Kidney (tissue), 22 donors: ENCODE measurements at places on chromosomes 2 and 18.

GRCh38 chr2:143259368-143259958, 130.2 kb downstream of the ARHGAP15 start:
- peak; percentile 81 for DNase-seq

GRCh38 chr18:72412927-72413326, 131.2 kb downstream of the CBLN2 start:
- no peak for DNase-seq

- DNase-seq: peak; percentile 80
Measured at GRCh38 chr18:24726727-24727492, 266.5 kb downstream of the HRH4 start.

- DNase-seq: no peak
Measured at GRCh38 chr2:65453916-65454315, 21.5 kb upstream of the SPRED2 start.

DNA sequence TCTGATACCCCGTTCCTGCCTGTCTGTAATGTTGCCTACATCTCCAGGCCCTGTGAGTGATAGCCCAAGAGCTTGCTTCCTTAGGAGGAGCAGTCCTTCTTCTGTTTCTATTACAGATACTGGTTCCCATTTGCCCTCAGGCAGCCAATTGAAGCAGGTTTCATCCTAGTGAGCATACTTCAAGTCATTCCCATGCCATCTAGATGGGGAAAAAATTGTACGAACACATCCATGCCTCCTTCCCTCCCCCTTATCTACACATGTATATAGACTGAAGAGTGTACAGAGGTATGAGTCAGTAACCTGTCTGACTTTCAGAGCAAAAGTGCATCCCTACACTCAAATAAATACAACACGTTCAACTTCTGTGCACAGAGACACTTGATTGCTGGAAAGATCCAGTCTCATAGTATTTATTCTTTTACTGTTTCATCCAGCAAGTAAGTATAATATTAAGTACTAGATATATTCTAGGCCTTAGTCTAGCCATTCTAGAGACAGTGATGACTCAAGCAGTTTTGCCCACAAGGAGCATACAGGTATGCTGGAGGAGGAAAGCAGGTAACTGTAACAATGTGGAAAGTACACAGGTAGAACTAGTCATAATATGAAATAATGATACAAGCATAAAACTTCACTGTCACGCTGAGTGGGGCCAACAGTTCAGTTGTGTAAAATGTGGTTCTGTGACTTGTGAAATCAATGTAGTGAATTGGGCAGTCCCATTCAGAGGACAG, 153.4 kb downstream of the MGAT5 start:
- no peak for DNase-seq

GRCh38 chr18:59189746-59190145, 30.2 kb upstream of the GRP start:
- no peak for DNase-seq

- DNase-seq: no peak
Measured at GRCh38 chr2:94622113-94622618, 249.1 kb upstream of the TEKT4 start.

- DNase-seq: no peak
Measured at GRCh38 chr2:215395687-215396460, 40.0 kb downstream of the FN1 start.

GRCh38 chr2:66036948-66037347, 398.0 kb upstream of the MEIS1 start:
- DNase-seq: no peak

DNA sequence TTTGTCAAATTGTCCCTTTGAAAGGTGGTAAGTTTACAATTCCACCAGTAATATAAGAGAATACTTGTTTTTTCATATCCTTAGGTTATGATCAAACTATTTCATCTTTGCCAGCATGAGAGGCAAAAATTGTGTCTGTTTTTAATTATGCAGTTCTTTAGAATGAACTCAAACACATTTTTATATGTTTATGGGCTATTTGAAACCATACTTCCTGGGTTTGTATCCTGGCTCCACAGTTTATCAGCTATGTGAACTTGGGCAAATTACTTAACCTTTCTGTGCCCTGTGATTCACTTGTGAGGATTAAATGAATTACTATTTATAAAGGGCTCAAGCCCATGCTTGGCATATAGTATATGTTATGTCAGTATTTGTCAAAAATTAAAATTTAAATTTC, 109.4 kb downstream of the TANC1 start:
- no peak for DNase-seq

- no peak for DNase-seq
Measured at GRCh38 chr2:39153312-39153711, 32.5 kb upstream of the SOS1 start.

- DNase-seq: no peak
Measured at GRCh38 chr2:155035308-155035707, 336.8 kb downstream of the KCNJ3 start.

GRCh38 chr2:174561972-174562370, 35.6 kb downstream of the WIPF1 start:
- DNase-seq: no peak

DNA sequence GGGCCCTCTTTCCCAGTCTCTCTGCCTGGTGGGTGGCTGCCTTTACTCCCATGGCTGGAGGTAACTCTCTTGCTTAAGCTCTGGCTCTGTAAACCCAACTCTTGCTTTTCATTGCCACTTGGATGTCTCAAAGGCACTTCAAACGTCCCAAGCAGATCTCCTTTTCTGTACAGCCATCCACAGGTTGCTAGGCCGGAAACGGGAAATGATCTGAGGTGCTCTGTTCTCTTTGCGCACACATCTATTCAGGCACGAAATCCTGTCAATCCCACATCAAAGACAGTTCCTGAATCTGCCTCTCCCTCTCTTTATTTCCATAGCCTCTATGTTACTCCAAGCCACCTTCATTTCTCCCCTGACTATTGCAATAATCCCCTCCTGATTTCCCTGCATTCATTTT, 87.4 kb downstream of the AOX1 start:
- DNase-seq: no peak

GRCh38 chr2:152097801-152098495, 896 bp downstream of the CACNB4 start:
- DNase-seq: peak; percentile 48

DNA sequence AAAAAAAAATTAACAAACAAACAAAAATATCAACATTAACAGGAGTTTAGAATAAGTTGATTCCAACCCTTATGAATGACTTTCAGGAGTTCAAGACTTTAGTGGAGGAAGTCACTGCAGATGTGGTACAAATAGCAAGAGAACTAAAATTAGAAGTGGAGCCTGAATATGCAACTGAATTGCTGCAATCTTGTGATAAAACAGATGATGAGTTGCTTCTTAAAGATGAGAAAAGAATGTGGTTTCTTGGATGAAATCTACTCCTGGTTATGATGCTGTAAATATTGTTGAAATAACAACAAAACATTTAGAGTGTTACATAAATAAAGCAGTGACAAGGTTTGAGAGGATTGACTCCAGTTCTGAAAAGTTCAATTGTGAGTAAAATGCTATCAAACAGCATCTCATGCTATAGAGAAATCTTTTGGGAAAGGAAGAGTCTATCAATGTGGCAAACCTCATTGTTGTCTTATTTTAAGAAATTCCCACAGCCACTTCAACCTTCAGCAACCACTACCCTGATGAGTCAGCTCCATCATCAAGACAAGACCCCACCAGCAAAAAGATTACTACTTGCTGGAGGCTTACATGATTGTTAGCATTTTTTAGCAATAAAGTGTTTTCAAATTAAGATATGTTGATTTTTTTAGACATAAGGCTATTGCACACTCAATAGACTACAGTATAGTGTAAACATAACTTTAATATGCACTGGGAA, 42.7 kb upstream of the TAF4B start:
- no peak for DNase-seq

DNA sequence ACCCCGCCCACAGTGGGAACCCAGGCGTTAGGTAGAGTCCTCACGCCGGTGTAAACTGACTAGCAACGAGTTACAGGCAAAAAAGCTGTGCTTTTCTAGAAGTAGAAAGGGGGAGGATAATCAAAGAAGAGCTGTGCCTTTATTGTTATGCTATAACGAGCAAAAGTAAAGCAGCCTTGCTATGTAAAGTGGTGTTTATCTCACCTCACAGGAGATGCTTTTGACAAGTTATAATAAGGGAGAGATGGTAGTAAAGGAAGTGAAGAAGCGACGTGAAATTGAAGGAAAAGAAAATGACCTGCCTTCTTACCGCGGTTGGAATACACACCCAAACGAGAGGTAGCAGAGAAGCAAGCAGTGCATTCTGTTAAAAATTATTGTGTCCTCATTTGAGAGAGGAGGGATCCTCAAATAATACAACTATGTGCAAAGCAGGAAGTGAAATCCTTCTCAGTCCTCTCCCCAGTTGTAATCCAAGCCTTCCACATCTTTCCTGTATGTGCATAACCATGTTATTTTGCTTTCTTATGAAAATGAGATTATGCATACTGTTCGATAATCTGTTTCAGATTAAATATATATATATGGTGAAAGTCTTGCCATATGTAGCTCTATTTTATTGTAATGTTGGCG, 962 bp downstream of the TANK start:
- no peak for DNase-seq

DNA sequence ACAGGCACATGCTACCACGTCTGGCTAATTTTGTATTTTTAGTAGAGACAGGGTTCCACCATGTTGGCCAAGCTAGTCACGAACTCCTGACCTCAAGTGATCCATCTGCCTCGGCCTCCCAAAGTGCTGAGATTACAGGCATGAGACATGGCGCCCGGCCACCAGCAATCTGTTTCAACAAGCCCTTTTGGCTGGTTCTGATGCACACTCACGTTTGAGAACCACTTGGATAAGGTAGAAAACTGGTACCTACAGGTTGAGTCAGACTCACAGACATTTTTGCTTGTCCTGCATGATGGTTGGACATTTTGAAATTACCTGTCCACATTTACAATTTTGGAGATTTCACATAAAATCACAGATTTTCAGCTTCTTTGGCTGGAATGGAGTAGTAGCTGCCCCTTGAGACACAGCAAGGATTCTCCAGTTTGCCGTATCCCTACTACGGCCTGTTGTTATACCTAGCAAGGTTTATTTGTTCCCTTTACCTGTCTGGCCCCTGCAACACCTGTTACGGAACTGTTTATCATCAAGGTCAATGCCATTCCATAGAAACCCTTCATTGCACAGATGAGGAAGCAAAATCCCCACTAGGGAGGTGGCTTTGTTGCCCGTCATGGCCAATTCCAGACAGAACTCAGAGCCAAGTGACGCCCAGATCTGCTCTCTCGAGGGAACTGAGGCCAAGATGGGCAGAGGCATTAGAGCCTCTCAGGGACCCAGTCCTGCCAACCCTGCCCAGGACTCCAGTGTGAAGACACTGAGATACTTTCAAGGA, 31.4 kb upstream of the IGFBP2 start:
- no peak for DNase-seq

DNA sequence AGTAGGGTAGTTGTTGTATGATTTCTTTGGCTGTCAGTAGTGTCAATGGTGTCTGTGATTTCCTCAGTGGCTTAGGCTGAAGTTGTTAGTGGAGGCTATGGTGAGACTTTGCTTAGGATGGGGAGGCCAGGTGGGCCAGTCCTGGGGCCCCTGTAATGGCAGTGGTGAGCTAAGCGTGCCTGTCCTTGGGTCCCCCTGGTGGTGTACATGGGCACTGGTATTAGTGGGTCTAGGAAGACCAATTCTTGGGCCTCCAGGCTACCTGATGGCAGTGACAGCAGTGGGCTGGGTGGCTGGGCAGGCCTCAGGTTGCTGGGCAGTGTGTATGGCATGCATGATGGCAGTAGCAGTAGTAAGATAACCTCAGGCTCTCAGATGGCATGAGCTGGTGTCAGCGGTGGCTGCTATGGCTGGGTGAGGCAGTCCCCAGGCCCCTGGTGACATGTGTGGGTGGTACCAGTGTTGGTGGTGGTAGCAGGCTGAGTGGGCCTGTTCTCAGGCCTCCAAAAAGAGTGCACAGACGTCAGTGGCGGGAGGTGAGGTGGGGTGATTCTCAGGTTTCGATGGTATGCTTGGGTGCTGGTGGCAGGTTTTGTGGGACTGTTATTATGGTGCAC, 103.2 kb downstream of the KLHL14 start:
- no peak for DNase-seq

GRCh38 chr2:234343372-234343771, 153.5 kb downstream of the ARL4C start:
- DNase-seq: no peak

- DNase-seq: no peak
Measured at GRCh38 chr2:32910883-32911598, 35.7 kb upstream of the LTBP1 start.

GRCh38 chr2:5674026-5674340, 18.2 kb upstream of the SOX11 start:
- DNase-seq: no peak

DNA sequence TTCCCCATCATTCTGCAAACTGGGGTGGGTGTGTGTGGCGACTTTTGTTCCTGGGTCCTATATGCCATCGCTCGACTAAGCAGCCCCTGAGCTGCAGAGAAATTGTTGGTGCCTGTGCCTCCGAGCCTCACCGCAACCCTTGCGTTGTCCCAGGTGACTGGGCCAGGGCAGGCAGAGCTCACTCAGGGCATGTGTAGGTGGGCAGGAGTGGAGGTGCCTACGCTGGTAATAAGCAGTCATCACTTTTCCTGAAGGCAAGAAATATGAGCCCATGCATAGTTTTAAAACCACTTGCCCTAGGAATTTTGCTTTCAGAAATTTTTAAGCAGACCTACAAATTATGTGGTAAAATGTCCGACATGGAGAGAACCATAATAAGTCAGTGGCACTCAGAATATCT, 197.8 kb downstream of the SMAD7 start:
- peak; percentile 56 for DNase-seq

GRCh38 chr2:24721470-24721869, 71.7 kb downstream of the PTRHD1 start:
- peak; percentile 85 for DNase-seq

DNA sequence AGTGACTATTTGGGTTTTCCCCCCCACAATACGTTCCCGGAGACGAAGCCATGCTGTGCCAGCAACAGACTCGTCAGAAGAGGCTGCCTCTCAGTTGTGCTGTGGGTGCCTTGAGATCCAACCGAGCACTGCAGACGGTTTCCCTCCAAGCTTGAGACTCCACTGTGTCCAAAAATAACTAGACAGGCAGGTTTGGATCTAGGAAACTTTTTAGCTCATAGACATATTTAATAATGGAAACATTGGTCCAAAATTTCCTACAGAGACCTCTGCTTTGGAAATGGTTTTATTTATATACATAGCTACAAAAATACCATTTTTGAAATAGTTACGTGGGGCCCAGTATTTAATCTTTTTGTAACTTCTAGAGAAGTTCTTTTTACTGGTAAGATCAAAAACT, 63.1 kb upstream of the SPATS2L start:
- DNase-seq: no peak

- DNase-seq: peak; percentile 61
Measured at GRCh38 chr2:181586569-181587081, 70.3 kb downstream of the CERKL start.
